ENCODE measurements at places on chromosomes 4 and X.
A peak's percentile ranks its signal among the peaks of the same experiment; 100 is the strongest.

DNA sequence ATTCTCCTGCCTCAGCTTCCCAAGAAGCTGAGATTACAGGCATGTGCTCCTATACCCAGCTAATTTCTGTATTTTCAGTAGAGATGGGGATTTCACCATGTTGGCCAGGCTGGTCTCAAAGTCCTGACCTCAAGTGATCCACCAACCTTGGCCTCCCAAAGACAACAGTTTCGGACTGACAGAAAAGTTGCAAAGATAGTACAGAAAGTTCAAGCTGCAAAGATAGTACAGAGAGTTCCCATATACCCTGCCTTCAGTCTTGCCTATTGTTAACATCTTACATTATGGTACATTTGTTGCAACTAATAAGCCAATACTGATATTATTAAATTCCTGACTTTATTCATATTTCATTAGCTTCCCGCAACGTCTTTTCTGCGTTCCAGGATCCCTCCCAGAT is 65.8 kb downstream of the SUPT20HL2 start:
- no peak for DNase-seq

GRCh38 chrX:20026278-20026677 is 35.4 kb upstream of the BCLAF3 start:
- DNase-seq: peak; percentile 24

DNA sequence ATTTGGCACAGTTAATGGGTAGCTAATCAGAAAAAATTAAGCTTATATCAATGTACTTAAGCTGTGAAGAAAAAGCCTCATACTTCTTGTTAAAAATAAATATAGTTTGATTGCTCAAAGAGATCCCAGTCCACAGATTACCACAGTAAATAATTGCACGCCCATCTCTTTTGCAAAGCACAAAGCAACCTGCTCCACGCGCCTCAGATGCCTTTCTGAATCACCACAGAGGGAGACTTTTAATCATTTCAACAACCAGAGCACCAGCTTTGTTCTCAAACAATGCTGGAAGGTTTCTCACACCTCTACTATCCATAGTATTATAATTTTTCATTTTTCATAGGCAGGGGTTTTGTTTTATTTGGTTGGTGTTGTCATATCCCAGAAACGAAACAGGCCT is 338.6 kb upstream of the MAGEB2 start:
- DNase-seq: no peak

- DNase-seq: no peak
Measured at GRCh38 chr4:114103908-114104307, 124.5 kb upstream of the ARSJ start.

- no peak for DNase-seq
Measured at GRCh38 chr4:55757356-55757952, 62.1 kb upstream of the EXOC1L start.

GRCh38 chrX:39859991-39860861 is 237.5 kb downstream of the BCOR start:
- DNase-seq: peak; percentile 85

DNA sequence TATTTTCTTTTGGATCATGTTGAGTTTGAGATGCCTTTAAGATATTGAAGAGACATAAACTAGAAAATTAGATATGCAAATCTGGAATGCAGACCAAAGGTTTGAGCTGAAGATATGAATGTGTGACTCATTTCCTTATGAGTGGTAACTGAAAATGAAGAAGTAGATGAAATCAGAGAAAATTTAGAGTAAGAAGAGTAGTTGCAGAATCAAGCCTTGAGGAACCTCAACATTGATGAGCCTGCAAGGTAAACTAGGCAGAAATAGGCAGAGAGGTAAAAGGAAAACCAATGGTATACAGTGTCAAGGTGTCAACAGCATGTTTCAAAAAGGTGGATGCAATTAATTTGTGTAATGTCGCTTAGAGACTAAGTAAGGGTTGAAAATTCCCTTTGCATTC is 142.8 kb downstream of the MOSPD2 start:
- no peak for DNase-seq

GRCh38 chr4:155591738-155592143 is 74.9 kb upstream of the GUCY1A1 start:
- no peak for DNase-seq

GRCh38 chr4:69470561-69470960 is 25.1 kb downstream of the UGT2B4 start:
- no peak for DNase-seq

DNA sequence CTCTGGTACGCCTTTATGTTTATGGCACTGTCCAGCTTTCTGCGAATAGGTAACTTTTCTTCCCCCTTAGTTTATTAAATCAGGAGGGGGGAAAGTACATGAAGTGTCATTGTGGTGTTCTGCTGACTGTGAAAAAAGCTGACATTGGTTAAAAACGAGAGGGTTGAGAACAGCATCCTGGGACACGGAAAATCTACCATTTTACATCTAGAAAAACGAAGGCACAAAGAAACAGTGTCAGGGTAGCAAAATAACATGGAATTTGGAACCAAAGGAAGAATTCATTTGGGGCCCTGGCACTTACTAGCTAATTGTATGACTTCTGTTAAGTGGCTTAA is 1.2 kb upstream of the AMOT start:
- no peak for DNase-seq

- no peak for DNase-seq
Measured at GRCh38 chr4:113524096-113524495, 237.4 kb downstream of the CAMK2D start.

DNA sequence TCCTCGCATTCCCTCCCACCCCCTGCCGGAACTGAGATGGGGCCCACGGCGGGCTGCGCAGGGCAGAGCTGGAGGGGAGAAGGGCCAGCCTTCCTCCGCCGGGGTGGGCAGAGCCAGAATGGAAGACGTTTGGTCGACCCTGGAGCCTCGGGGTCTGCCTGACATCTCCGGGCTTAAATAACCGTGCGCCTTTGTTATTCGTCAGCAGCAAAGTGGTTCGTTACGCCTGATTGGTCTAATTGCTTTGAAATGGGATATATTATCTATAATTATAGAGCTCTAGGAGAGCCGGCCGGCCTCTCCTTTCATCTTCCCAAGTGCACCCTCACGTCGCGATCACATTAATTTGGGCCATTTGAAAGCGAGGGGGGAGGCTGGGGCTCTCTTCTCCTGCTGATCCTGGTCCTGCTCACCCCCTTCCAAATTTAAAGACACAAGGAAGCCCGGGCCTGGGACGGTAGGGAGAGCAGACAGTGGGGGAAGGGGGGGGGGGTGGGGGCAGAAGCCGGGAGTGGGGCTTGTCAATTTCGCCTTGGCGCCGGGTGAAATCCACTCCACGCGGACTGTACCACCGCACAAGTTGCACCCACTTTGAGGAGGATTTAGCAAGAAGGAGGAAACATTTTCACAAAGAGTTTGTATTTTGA is 4.7 kb upstream of the MSX1 start:
- no peak for DNase-seq

- DNase-seq: no peak
Measured at GRCh38 chrX:13699183-13699826, 10.4 kb downstream of the RAB9A start.

- DNase-seq: no peak
Measured at GRCh38 chrX:77422891-77423648, 24.1 kb upstream of the FGF16 start.

DNA sequence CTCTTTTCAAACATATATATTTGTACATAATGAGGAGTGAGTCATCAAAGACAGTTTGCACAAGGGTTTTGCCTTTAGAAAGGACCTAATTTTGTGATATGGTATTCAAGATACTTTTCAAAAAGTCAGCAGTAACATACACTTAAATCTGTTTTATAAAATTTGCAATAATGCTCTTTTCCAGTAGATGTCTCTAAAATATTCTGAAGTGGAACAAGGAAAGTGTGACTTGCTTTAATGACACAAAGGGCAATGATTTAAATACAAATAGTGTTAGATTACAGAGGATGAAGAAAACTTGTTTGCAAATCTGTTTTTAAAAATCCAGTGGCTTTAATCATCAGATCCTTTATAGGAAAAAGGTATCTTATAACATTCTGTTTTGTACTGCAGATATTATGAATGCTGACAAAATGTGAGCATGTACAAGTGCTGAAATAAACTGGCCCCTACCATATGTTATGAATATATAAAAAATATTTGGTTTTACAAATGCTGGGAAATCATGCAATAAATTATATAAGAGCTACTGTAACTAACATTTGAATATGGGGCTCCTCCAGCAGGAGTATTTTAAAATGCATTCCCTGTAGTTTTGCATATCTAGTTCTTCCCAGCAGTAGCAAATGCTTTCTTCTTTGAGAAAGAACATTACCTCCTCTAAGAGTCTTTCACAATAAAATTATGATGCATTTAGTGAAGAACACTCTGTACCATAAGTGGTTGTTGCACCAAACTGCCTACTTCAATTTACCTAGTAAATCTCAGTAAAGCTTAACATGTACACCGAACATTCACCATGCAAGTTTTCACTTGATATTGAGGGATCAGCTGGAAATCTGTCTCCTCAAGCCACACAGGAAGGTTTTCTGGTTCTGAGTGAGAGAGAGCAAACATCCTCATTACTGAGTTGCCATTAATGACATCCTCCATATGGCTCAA is 20.2 kb downstream of the MMRN1 start:
- DNase-seq: no peak

GRCh38 chrX:153981231-153981630 is 8.7 kb downstream of the TMEM187 start:
- DNase-seq: no peak

DNA sequence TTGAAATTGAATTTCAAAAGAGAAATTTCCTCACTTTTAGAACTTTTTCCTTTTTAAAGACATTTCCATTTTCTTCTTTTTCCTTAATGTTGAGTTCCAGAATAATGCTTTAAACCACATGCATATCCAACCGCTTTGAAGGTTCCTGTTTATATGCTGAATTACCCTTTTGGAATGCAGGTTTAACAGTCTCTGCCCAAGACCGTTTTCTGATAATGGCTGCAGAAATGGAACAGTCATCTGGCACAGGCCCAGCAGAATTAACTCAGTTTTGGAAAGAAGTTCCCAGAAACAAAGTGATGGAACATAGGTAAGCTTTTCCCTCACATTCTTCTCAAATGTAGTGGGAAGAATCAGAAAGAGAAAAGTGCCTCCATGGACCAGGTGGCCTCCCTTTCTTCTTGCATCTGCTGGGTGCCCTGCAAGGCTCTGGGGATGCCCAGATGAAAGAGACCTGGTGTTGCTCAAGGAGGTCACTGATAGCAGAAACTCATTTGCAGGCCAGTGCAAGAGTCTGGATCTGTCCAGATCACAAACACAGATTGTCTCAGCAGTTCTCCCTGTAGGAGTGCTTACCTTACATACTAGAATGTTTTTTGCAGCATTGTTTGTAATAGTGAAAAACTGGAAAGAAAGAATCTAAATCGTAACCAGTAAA is 42.9 kb downstream of the MOSPD2 start:
- peak; percentile 59 for DNase-seq

GRCh38 chrX:150581093-150581775 is 12.8 kb downstream of the MTM1 start:
- DNase-seq: peak; percentile 65

- DNase-seq: no peak
Measured at GRCh38 chr4:27068151-27068867, 207.7 kb downstream of the STIM2 start.

DNA sequence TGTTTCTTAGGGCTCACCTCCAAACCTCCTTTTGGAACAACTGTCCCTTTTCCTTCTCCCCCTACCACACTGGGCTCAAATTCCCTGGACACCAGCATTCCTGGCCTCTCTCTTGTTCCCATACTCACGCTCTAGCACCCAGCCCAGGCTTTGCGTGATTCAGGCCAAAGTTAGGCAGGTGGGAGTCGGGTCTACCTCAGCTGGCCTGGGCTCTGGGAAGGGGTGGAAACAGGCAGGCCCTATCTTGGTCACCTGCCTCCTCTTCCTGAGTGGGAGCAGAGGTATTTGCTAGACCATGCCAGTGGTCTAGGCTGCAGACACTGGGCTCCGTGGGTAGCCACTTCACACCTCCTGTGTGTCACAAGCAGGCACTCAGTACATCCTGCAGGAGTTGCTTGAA is 211.1 kb upstream of the MAMLD1 start:
- no peak for DNase-seq

GRCh38 chrX:48022738-48023137 is 15.9 kb downstream of the SPACA5 start:
- no peak for DNase-seq

DNA sequence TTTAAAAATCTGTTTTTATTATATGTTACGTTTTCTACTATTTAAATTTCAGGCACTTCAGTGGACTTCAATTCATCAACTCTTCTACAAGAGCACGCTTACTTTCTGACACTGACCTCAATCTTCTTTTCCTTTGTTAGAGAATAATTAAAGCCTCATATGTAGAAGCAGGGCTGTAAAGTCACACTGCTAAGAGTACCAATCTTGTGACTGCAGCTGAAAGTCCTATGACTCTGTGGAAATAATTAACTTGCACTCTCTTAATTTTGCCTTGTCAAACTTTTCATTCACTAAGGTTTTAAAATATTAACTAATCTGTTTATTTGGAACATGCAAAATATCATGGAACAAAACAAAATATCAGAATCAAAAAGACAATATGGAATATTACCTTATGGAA is 498.1 kb downstream of the PCDH10 start:
- DNase-seq: no peak

DNA sequence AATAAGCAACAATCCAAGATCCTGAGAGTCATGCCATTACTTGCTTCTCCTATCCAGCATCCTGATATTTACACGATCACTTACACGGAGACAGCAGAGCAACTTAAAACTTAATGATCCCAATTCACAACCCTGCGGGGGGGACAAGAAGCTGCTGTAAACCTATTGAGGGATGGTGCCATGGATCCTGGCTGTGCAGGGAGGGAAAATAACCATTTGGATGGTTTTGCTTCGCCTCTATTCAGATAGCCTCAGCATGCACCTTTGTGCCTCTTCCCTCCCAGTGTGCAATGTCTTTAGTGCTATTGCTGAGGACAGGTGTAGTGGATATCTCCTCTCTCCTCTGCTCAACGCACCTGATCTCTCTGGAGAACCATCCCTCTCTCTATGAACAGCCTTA is 89.7 kb upstream of the PPARGC1A start:
- no peak for DNase-seq

- peak; percentile 83 for DNase-seq
Measured at GRCh38 chr4:149370785-149371420, 444.7 kb downstream of the IQCM start.

- peak; percentile 76 for DNase-seq
Measured at GRCh38 chr4:33160126-33160525, 2440.0 kb downstream of the PCDH7 start.

DNA sequence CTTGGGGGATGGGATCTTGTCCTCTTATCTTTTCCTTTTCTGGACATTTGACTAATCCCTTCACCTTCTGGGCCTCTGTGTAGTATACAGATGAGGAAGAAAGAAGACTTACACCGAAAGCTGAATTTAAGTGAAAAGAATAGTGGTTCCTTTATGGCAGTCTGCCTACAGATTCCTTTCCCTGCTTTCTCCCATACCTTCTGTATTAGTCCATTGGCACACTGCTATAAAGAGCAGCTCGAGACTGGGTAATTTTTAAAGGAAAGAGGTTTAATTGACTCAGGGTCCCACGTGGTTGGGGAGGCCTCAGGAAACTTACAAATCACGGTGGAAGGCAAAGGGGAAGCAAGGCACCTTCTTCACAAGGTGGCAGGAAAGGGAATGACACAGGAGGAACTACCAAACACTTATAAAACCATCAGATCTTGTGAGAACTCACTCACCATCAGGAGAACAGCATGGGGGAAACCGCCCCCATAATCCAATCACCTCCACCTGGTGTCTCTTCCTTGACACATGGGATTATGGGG is 34.0 kb upstream of the CD38 start:
- DNase-seq: peak; percentile 13
